ENCODE measurements at places on chromosomes 16 and 17. TPM values are rescaled to one million over a fixed set of nuclear protein-coding genes. Genes with fewer than 3 reads are reported as not detected.

Gene MYH13
- total RNA-seq, result not detected

DNA sequence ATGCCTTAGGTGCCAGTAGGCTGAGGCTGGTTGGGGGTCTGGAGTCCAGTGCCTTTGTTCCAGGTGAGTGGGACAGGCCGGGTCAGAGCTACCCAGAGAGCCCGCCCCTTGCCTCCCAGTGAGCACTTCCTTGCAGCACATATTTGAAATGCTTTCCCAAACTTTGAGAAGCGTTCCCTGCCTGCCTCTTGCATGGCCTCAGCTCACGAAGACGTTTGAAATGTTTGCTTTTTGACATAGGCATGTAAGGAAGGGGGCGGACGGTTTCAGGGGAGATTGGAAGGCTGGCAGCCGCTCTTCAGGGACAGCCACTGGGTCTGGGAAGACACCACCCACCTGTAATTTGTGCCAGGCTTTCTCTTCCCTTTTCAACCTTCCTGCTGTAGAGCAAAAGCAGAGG is 5.1 kb upstream of the FOXL1 start:
- DNase-seq, result no peak

- peak; percentile 57 for DNase-seq
These were observed 82.2 kb downstream of the TNRC6C start for GRCh38 chr17:78040440-78041385.

Gene HS3ST3A1
- 1.1 TPM for total RNA-seq

- peak; percentile 93 for DNase-seq
These were observed 13.7 kb downstream of the ALOX12B start for GRCh38 chr17:8073627-8074484.

DNA sequence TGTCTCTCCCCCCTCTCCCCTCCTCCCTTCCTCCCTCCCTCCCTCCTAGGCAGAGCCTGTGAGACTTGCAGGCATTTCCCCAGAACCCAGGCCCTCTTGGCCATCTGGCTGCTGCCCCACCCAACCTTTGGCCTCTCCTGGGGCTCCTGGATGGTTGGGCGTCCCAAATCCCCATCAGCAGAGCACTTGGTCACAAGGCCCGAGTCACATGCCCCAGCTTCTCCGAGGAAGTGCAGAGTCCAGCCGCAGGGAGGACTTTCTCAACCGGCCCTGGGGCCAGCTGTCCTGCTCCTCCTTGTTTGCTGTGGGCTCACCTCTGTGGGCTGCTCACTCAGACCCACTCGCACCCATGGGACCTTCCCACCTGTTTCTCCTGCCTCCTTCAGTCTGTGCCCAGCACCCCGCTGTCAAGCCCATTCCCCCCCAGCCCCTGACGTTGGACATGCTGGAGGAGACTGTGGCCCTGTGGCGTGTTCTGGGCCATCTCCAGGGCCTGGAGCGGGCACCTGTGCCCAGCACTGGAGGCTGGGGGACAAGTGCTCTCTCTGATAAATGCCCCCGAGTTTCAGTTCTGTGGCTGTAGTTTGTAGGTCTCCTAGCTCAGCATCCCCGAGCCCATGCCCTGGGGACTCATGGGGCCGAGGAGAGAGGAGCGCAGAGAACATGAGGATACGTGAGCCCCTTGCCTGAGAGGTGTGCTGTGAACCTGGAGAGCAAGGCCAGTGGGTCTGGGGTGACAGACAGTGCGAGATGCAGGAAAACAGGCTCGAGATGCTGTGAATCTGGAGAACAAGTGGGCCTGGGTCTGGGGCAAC is 42.3 kb upstream of the ZNF750 start:
- no peak for DNase-seq

DNA sequence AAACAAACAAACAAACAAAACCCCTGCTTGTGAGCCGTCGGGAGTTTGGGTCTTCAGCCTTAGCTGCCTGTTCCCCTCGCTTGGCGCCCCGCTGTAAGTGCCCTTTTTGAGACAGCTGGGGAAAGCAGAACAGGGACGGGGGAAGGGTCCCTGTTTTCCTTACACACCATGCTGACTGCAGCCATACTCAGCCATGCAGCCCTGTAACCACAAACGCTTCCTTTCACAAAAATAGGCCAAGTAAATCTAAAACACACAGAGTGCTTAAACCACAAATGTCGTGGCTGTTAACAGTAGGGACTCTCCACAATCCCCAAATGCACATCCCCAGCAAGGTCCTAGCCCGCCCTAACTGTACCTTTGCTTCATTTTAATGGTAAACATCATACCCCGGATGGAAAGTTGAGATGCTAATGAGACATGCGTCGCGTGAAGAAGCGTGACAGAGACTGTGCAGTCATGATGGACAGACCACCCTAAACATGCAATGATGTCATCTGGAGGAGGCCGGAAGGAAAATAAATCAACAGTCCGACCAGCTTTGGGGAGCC is 129.9 kb downstream of the MGAT5B start:
- peak; percentile 85 for DNase-seq

Gene FOXL1
- not detected for total RNA-seq

DNA sequence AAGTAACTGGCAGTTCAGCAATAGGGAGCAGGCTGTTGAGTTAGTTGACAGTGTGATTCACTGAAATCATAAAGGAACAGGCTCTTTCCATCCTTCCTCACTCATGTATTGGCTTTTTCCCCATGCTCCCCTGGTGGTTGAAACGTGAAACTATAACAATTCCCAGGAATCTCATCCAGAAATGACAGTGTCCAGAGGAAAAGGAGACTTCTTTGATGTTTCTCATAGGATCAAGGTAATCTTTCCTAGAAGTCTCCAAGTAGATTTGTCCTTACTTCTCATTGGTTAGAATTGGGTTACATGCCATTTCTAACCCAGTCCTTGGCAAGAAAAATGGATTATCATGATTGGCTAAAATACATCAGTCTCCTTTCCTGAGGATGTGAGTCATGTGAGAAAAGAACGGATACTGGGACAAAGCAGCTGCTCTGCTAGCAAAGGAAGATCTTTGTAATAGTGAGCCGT is 14.4 kb downstream of the TTC19 start:
- no peak for DNase-seq

GRCh38 chr16:88449267-88449561 is 3.9 kb upstream of the ZFPM1 start:
- no peak for DNase-seq

GRCh38 chr16:55030944-55031343 is 100.3 kb downstream of the IRX5 start:
- no peak for DNase-seq

DNA sequence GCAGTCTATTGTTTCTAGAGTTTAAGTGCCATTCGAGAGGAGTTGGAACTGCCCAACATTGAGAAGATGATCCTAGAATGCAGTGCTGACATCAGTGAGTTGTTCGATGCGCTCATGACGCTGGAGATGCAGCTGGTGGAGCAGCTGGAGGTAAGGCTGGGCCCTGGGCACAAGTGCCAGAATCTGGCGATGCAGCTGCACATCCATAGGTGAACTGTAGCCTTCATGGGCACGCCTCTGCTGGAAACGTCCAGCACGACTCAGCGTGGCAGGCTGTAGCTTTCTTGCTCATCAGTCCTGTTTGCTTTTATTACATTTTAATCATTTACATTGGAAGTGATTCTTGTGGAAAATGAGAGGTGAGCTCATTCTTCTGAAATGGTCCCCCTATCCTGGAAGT is 31.7 kb downstream of the DRC3 start:
- DNase-seq, result no peak

- DNase-seq, result no peak
These were observed 27.7 kb downstream of the CRAMP1 start for GRCh38 chr16:1639860-1640259.

- no peak for DNase-seq
These were observed 59.7 kb downstream of the HLF start for GRCh38 chr17:55324296-55324978.

Gene ABI3
- total RNA-seq, result 18.9 TPM

DNA sequence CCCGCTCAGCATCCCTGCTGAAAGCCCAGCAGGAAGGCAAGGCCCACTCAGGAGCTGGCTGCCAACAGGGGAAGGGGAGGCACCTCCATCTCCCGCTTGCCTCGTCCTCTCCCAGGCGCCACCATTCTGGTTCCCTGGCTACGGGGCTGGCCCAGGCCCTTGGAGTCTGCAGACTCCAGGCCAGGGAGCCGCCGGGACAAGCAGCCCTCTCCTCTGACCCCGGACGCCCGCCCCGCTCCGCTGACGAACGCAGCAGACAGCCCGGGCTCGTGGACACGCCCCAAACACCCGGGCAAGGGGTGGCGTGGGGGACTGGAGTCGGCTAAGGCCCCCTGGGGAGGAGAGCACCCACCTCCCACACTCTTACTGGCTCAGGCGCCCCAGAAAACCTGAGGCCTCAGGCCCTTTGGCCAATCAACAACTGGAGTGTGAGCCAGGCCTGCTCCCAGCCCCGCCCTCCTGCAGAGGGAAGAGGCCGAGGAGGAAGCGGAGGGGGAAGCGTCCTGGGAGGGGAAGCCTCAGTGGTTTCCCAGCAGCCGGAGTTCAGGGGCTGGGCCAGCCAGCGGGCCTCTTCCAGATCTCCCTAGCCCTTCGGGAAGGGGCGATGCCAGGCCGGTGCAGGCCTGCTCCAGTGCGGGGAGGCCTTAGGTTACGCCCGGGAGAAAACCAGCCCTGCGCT is 4.2 kb downstream of the MNT start:
- DNase-seq, result peak; percentile 79

- DNase-seq, result no peak
These were observed 35.1 kb upstream of the GSE1 start for GRCh38 chr16:85577899-85578598.

DNA sequence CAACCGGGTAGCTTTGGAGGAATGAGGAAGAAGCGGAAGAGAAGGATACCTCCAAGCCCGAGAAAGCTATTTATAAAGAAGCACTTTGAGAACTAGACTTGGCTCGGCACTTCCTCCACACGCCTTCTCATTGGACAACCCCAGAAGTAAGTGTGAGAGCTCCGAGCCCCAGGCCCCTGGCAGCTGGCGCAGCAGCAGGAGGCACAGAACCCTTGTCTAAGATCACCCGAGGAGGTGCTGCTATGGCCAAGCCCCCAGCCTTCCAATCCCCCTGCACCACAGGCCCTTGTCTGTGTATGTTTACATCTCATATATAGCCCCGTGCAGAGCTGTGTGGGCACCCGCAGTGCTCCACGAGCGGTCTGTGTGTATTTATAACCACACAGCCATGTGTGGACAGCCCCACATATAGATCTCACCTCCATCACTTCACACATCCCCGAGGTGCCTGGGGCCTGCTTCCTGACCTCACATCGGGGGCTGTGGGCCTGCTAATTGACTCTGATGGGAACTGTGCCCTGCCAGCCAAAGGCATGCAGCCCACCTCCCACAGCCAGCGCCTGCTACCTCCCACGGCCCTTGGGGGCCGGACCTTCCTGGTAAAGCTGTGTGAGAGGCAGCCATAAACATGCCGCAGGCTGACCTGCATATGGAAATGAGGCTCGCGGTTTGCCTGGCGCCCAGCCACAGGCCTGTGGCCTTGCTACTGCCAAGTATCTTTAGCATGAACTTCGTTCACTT is 96.1 kb downstream of the C17orf67 start:
- DNase-seq, result no peak

Gene ZCCHC14
- 13.9 TPM for total RNA-seq
